ENCODE measurements at places on chromosomes 12 and 14. TPM values are rescaled to one million over a fixed set of nuclear protein-coding genes. Genes with fewer than 3 reads are reported as not detected.

The CCDC198 gene
- total RNA-seq = not detected

The A2ML1 gene
- total RNA-seq = not detected

The SMARCD1 gene
- total RNA-seq = 43.6 TPM

The RNF31 gene
- 29.3 TPM for total RNA-seq

The INSM2 gene
- total RNA-seq = not detected

The NPFF gene
- not detected for total RNA-seq

All from endothelial cell of coronary artery (primary cell).